ENCODE measurements at places on chromosomes 11 and 22.

- no peak for DNase-seq
Measured at GRCh38 chr11:59791639-59792038, 18.9 kb downstream of the MRPL16 start.

DNA sequence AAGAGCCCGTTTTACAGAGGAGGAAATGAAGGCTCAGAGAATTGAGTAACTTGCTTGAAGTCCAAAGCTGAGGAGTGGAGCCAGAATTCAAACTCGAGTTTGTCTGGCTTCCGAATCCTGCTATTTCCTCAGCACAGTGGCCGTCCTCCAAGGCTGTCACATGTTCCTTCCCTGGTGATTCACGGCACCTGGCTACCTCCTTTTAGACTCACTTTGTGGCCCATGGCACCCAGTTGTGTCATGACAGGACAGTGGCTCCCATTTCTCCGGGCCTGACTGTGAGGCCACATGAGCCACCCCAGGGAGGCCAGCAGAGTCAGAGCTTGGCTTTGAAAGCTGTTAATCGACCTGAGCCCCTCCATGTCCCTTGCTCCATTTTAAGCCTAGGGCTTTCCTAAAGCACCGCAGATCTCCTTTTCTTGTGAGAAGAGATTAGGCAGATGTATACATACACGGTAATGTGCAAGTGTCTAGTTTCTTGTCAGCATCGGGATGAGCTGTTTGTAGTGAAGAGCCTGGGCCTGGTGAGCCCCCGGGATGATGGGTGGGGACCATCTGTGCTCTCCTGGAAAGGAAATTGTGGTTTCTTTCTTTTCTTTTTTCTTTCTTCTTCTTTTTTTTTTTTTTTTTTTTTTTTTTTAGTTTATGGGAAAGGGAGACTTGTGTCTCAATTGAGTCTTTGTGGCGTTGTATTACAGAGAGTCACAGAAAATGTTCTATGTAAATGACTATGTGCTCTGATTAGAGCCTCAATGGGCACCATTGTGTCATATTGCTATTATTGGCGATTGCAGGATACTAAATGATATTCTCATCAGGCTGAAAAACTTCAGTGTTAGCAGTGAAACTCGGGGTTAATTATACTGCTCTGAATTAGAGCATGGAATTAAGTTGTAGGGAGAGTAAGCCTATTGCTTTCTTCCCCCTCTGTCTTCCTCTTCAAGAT is 54.8 kb downstream of the PTPRJ start:
- peak; percentile 70 for DNase-seq

GRCh38 chr11:35639591-35640179 is 21.4 kb downstream of the FJX1 start:
- DNase-seq, result no peak

- DNase-seq, result no peak
Measured at GRCh38 chr11:61710019-61710418, 29.8 kb downstream of the DAGLA start.

- no peak for DNase-seq
Measured at GRCh38 chr22:28819253-28820096, 19.1 kb upstream of the XBP1 start.

DNA sequence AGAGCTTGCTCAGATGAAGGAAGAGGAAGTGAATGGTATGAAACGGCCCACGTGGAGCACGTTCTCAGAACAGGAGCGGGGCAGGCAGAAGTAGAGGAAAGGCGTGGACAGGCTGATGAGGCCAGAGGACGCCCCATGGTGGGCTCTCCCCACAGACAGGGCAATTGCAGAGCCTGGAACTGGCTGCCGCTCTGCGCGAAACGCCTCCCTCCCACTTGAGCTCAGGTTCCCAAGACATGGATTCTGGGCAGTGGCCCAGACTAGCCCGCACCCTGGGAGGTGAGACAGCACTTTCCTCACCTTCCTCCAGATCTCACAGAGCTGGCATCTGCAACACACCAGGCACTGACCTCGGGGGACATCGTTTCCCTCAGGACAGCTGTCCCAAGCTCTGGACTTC is 117.6 kb downstream of the PHF21B start:
- no peak for DNase-seq

GRCh38 chr11:1049071-1049405 is 12.5 kb upstream of the MUC6 start:
- no peak for DNase-seq

DNA sequence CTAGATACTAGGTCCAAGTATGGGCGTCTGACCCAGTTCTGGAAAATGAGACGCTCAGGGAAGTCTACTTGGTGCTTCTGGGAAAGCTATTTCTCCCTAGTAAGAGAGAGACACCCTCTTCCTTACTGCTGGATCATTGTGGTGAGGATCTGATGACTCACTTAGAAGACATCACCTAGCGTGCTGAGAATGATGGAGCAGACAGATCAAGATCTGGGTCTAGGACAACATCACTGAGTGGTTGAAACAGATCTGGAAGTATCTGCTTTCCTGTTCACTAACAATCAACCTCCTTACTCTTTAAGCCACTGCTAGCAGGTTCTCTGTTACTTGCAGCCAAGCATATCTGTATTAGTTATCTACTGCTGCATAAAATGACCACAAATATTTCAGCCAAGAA is 38.3 kb upstream of the HMGXB4 start:
- DNase-seq, result no peak

GRCh38 chr22:26141831-26142230 is 27.4 kb upstream of the SEZ6L start:
- no peak for DNase-seq

- DNase-seq, result no peak
Measured at GRCh38 chr22:32311551-32312071, 46.1 kb upstream of the RFPL3 start.

GRCh38 chr11:37502202-37502601 is 904.2 kb upstream of the RAG2 start:
- DNase-seq, result no peak

DNA sequence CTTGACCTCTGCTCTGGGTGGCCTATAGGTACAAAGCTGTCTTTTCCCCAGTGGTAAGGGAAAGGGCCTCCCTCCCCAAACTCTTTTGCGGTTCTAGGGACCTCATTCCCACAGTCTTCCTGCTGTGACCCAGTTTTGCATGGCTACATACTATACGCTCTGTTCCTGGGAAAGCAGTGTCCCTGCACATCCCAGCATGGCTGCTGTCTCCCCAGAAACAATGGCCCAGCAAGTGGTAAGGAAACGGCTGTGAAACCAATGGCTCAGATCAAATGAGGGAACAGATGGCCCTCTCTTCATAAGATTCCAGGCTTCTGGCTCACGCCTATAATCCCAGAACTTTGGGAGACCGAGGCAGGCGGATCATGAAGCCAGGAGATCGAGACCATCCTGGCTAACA is 41.1 kb downstream of the RPL27A start:
- DNase-seq, result no peak

GRCh38 chr11:69008737-69009440 is 4.2 kb downstream of the MRGPRF start:
- DNase-seq, result no peak

DNA sequence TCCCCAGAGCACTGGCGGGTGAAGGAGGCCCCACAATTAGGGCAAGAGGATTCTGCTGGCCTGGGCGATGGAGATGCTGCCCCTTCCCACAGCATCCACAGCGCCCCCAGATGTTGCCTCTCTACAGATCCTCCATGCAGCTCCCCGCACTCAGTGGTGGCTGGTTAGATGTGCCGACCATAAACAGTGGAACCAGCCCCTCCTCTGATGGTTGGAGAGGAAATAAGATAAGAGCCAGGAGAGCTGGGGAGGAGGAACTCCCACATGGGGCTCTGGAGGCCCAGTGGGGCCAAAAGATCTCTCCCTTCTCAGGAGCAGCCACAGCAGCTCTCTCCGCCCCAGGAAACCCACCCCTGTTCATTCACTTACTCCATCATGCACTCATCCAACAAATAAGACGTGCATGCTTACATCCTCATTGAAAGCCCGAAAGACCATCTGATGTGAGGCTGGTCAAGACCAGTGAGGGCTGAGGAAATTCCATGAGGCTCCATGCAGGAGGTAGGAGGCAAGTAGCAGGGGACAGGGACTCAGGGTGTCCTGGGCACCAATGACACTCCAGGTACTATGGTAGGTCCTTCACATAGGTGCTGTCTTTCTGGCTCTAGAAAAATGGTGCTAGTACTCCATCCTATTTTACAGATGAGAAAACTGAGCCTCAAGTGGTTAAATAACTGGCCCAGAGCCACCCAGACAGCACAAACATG is 1.5 kb downstream of the PTGDR2 start:
- no peak for DNase-seq

DNA sequence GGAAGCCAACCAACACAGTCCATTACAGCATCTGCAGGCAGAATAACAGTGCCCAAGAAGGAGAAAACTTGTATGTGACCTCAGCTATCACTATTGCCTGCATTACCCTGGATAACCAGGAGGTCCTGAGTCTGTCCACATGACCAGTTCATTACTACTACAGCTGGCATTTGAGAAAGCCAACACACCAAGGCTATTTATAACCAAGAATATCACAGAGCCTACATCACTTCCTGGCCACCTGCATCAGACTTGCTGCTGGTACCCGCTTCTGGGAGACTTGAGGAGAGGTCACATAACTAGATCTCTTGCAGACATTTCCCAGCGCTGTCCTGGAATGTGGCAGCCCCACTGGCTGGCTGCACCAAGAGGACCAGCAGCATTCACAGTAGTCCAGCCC is 11.1 kb upstream of the OR56B4 start:
- no peak for DNase-seq

Data from DND-41 (cell line).